ENCODE measurements at places on chromosomes 6 and 20.

DNA sequence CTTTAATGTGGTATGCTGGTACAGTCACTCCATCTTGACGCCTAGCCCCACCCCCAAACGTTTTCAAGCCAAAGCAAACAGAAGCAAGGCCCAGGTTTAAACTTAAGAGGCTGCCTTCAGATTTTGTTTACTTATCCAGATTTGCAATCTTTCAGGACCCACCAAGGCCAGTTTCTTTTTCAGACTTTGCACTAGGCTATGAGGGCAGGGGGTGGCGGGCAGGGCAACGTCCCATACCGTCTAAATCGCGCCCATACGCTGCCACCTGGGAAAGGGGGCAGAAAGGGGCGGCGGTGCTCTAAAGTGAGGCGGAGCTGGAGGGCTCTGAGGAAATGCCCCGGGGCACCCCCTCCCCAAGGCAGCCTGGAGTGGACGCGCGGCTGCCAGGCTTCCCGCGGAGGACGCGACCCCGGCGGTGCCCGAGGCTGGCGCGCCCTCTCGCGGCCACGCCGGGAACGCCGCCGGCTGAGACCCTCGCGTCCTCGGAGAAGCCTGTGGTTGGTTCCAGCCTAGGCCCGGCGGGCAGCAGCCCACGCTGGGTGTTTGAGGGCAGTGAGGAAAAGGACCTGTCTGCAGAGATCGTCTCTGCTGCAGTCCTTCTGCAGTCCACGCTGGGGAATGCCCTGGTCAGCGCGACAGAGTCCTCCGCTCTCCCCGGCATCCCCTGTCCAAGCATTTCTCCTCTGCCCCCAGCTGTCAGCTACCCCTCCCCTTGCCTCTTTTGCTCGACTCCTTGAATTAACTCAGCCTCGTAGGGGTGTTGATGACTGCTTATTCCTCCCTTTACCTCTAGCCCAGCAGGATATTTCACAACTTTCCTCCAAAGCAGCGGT, 129.2 kb upstream of the PRND start:
- DNase-seq, result peak; percentile 77

- no peak for DNase-seq
Observed at GRCh38 chr6:49527320-49527719, 23.1 kb upstream of the C6orf141 start.

GRCh38 chr20:45890985-45891983, at the start of the genes CTSA and NEURL2:
CTSA (plus strand) TSS chr20:45891335; CDS start chr20:45891569, 234 bp downstream.
NEURL2 (minus strand) TSS chr20:45891208; CDS start chr20:45890991, 217 bp downstream.
- DNase-seq, result peak; percentile 98

- no peak for DNase-seq
Observed at GRCh38 chr6:52538901-52539354, 37.9 kb downstream of the TRAM2 start.

GRCh38 chr6:98942263-98942803, 5.4 kb downstream of the FBXL4 start:
- no peak for DNase-seq

Data from foreskin fibroblast (primary cell).